ENCODE measurements at places on chromosomes 11 and 22.
A peak's percentile ranks its signal among the peaks of the same experiment; 100 is the strongest.

GRCh38 chr11:111446404-111447111 is 65.6 kb downstream of the BTG4 start:
- DNase-seq = peak; percentile 70

DNA sequence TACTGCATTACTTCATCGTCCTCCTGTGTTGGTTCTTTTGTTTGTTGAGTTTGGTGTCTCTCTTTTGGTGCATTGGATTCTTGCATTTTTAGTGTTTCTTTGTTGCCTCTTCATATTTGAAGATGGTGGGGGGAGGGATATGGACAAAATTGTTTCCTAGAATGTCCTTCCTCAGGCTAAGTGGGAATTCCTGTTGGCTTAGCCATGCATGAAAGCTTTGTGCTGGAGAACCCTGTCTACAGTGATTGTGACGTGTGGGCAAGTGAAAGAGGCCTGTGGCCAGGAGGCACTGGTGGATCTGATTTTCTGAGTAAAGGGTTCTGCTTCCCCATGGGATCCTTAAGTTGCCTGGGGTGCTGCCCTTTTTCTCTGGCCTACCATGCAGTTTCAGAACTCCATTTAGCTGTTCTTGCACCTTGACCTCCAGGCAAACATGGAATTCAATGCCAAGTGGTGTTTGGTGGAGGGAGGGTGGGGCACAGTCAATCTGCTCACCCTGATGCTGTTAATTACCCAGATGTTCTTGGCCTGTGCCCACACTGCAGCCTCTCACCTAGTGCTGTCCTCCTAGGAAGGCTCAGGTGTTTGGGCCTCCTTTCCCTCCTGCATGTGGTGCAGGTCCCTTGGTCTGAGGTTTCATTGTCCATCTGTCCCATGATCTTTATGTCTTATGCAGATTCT is 46.3 kb upstream of the SLC22A12 start:
- no peak for DNase-seq

DNA sequence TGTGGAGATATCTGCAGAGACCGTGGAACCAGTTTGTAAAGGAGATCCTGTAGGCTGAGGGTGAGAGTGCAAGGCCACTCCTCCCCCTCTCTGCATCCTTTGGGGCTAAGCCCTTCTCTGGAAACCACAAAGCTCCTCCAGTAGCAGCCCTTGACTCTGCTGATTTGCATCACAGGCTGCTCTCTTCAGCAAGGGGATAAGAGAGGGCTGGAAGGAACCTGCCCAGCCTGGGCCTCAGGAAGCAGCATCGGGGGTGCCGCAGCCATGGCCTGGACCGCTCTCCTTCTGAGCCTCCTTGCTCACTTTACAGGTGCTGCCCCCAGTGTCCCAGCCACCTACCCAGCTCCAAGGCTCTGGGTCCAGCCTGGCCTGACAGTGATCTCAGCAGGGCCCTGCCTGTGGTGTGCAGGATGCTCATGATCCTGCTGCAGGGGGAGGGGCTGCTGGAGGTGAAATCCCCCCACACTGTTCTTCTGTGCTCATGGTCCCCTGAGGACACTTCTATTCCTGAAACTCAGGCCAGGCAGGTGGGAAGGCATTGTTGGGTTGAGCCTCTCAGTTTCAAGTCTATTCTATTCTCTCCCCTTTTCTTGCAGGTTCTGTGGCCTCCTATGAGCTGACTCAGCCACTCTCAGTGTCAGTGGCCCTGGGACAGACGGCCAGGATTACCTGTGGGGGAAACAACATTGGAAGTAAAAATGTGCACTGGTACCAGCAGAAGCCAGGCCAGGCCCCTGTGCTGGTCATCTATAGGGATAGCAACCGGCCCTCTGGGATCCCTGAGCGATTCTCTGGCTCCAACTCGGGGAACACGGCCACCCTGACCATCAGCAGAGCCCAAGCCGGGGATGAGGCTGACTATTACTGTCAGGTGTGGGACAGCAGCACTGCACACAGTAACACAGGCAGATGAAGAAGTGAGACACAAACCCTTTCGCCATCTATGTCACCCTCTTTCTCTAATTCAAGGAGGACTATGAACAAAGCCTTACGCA is 68.5 kb upstream of the IGLL5 start:
- DNase-seq = no peak

GRCh38 chr22:26075251-26075650 is 94.0 kb upstream of the SEZ6L start:
- no peak for DNase-seq

DNA sequence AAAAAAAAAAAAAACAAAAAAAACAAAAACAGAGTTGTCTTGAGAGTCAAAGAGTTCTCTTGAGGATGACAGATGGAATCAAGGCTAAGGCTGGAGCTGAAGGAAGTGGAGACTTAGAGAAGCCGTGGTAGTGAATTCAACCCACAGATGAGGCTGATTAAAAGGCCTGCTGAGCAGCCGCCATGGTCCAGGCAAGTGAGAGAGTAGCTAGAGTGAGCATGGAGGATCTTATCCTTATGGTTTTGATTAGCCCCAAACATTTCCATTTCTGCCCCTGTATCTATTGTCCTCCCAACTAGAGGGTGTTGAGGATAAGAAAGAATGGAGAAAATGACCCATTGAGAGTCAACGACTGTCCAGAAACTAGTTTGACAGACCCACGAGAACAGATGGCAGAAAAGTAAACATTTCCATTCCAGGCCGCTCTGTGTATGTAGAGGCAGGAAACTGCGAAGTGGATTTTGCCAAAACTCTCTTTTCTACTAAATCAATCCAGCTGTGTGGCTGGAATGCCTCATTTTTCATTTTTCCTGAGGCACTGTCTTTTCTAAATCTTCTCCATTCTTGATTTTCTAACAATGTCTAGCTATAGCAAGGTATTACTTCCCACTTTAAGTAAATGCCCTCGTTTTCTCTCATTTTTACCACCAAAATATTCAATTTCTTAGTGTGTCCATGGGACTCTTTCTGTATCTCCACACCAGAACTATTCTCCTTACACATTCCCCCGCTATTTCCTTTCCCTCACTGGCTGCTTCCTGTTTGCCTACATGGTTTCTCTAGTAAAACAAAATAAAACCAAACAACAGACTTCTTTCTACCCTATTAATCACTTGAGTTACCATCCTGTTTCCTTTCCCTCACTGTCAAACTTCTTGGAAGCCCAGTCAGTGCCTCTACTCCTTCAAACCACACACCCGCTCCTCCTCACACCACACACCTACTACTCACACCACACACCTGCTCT is 5.4 kb upstream of the MMP8 start:
- peak; percentile 41 for DNase-seq

DNA sequence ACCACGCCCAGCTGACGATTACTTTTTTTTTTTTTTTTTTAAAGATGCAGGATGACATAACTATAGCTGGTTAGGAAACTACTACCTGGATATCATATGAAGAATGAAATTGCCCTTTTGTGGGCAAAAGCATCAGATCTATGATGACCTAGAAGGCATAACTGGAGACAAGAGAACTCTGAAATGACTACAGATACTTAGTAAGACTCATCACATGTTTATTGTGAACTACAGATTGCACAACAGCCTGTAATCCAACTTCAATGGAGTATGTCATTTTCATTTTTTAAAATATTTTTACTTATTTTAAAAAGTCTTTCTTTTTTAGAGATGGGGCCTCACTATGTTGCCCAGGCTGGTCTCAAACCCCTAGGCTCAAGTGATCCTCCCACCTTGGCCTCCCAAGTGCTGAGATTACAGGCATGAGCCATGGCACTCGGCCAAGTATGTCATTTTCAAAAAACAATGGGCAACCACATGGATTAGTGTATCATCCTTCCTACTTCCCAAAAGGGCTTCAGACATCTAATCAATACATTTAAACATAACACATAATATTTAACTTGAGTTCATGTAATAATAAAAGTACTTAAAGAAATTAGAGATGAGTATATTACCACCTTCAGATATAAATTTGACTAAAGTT is 3.3 kb downstream of the MTMR2 start:
- DNase-seq = no peak

DNA sequence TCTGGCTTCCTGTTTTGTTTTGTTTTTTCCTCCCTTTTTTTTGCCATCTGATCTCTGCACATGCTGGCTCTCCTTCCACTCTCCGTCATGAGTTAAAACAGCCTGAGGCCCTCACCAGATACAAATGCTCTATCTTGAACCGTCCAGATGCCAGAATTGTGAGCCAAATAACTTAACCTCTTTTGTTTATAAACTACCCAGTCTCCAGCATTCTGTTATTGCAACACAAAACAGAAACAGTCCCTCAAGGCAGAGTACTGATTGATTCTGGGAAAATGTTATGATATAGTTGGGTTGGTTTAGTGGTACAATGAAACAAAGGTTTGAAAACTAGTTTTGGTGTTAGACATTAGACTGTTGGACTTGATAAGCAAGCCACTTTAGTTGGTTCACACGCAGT is 1390.0 kb upstream of the RAG2 start:
- DNase-seq = no peak

GRCh38 chr11:116057000-116057399 is 552.8 kb upstream of the CADM1 start:
- no peak for DNase-seq

DNA sequence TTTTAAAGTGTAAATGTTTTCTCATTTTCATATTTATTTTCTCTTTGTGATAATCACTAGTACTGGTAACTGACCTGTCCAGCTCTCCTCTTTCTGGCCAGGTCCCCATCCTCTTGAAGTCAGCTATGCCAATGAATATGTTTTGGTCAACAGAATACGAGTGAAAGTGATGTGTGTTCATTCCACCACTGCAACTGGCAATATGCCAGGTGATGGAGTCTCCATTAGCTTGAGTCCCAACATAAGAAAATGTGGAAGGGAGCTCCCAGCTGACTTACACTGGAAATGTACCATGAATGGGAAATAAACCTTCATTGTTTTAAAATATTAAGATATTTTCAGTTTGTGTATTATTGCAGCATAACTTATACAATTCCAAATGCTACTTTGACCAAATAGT is 75.8 kb downstream of the CCDC34 start:
- no peak for DNase-seq

DNA sequence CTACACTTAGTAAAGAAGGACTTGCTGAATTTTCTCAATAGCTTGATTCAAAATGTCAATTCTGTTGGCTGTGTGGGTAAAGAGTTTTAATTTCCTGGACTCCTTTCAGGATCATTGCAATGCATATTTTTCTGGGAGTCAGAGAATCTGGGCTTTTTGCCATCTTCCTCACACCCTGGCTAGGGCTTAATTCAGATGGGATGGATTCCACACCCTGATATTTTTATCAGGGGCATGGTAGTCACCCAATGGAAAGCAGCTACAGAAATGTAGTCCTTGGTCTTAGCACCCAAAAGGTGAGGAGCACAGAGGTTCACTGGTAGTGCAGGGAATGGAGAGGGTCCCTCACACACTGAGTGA is 79.3 kb downstream of the SGSM3 start:
- peak; percentile 75 for DNase-seq

GRCh38 chr11:20023082-20023426 is 137.2 kb downstream of the DBX1 start:
- no peak for DNase-seq

GRCh38 chr22:36360871-36361383 is 26.8 kb downstream of the MYH9 start:
- DNase-seq = no peak

DNA sequence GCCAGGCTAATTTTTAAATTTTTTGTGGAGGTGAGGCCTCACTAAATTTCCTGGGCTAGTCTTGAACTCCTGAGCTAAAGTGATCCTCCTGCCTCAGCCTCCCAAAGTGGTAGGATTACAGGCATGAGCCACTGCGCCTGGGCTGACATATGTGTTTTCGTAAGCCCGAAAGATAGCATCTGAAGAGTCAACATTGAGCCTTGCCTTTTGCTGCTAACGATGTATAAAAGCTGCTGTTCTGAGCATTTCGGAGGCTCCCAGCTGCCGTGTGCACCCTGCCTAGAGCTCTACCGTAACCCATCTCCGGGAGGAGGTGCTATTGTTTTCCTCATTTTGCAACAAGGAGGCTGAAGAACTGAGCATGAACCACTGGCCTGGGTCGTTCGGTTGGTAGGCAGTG is 18.1 kb upstream of the PPP6R3 start:
- DNase-seq = no peak

All from fibroblast of skin of left biceps (primary cell).